ENCODE measurements at places on chromosomes 5 and 9. TPM values are rescaled to one million over a fixed set of nuclear protein-coding genes. Genes with fewer than 3 reads are reported as not detected.

- no peak for DNase-seq
Observed at GRCh38 chr9:80673496-80673895, 1015.9 kb downstream of the TLE1 start.

- no peak for DNase-seq
Observed at GRCh38 chr5:16757989-16758501, 141.2 kb upstream of the RETREG1 start.

- DNase-seq: no peak
Observed at GRCh38 chr9:4009006-4009511, 290.8 kb downstream of the GLIS3 start.

GRCh38 chr9:18666986-18667772 is 193.2 kb downstream of the ADAMTSL1 start:
- DNase-seq: no peak

DNA sequence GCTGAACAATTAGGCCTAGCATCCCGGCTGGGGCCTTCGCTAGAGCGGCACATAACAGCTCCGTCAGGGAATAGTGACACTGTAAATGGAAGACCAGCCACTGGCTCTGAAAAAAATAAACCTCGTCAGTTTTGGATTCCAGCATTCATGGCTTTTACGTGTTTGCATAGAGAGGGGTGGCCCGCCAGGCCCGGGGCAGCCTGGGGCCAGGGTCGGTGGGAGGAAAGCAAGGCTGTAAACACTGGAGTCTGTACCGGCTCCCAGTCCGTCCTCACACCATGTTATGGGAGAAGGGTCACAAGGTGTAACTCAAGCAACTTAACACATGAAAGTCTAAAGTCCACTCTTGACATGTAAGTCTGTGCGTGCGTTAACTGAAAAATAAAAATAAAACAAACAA is 11.2 kb downstream of the CCNI2 start:
- no peak for DNase-seq

GRCh38 chr5:98839469-98840383 is 66.3 kb downstream of the RGMB start:
- DNase-seq: peak; percentile 19

DNA sequence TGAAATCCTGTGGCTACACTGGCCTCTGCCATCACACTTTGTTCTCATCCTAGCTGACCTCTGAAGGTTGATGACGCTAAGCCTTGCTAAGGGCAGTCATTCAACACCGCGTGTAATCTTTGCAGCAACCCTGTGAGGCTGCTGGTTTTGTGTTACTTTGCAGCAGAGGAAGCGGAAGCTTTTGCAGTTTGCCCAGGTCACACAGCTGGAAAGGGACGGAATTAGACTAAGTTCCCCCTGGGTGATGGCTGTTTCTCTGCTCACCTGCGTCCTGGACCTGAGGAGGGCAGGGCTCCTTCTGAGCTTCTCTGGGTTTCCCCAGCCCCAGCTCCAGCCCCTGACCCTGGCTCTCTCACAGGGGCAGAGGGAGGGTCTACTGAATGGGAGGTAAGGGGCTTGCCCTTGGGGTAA is 7.3 kb upstream of the SLC25A51 start:
- DNase-seq: no peak

DNA sequence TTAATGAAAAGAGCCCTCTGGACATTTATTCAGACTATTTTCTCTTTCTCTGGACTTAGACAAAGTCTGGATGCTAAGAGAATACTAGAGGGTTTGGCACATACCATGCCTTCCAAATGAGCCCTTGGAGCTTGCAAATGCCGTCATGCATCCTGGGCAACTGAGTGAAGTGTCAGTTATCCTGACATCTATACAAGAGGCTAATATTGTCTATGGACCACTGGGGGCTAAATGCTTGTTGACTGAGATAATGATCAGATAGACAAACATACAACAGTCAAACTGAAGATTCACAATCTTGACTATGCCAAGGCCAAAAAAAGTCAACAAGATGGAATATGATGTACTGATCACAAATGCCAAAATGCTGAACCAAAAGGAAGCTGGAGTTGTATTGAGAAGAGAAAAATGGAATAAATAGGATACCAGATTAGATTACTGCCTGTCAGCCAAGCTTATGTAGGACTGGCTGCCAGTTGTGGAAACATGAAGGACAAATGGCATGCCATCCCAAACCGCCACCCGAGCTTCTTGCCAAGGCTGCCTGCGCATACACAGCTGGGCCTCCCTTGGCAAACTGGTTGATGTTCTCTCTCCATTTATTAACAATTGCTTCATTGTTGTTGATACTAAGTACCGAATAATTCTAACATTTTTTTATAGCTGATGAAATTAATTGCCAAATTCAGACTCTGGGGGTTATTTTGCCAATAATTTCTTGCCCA is 240.1 kb upstream of the GRAMD2B start:
- DNase-seq: no peak

- DNase-seq: no peak
Observed at GRCh38 chr9:19379283-19379682, 753 bp downstream of the RPS6 start.

GRCh38 chr5:3103262-3103811 is 351.9 kb upstream of the IRX2 start:
- DNase-seq: no peak

DNA sequence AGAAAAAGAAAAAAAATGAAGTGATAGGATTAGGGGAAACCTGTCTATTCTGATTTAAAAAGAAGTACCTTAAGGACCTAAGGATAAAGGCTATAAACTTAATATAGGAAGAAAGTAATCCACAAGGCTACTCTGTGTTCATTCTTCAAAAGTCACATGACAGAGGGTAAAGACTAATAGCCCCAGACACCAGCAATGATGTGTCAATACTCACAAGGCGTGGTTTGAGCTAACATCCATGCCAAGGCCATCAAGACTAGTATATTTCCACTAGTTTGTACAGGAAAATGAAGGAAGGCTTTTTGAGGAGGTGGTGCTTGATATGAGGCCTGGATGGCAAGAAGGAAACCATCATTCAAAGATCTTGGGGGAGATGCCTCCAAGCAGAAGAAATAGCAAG is 49.7 kb upstream of the TEX48 start:
- DNase-seq: no peak

- no peak for DNase-seq
Observed at GRCh38 chr5:82820188-82820587, 257.0 kb downstream of the TMEM167A start.

GRCh38 chr5:90112033-90112692 is 297.4 kb downstream of the CETN3 start:
- DNase-seq: no peak

DNA sequence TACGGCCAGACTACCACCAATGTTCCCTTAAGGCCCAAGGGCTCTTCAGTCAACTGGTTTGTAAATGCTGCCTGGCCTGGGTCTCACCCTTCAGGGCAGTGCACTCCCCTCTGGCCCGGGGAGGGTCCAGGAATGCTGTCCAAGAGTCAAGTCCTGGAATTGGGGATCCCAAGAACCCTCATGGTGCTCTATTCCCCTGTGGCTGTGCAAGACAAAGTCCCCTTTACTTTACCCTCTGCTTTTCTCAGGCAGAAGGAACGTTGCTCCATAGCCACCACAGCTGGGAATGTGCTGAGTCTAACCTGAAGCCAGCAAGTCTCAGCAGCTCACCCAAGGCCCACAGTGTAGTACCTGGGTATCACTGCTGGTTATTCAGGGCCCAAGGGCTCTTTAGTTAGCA is 51.3 kb upstream of the CRHBP start:
- DNase-seq: no peak

- no peak for DNase-seq
Observed at GRCh38 chr5:36613771-36614656, 7.6 kb downstream of the SLC1A3 start.

GRCh38 chr9:72477930-72478518 is 43.4 kb upstream of the TMC1 start:
- no peak for DNase-seq

DNA sequence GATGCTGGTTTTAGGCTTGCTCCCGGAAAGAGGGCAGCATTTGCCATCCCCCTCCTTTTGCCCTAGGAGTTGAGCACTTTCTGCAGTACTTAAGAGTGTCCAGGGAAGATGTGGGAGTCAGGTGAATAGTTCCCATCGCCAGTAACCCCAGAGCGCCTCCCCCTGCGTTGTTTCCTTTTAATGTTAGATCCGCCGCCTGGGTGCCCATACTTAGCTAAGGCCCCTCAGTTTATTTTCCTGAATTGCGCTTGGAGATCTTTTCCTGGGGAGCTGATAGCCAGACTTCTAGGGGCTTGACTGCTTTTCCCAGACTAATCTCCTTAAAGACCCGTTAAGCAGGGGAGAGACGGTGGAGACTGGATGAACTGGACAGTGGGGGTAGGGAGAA is 377 bp upstream of the PCDHAC2 start:
- no peak for DNase-seq

GRCh38 chr5:115072266-115073064 is 97.2 kb downstream of the TRIM36 start:
- DNase-seq: no peak

DNA sequence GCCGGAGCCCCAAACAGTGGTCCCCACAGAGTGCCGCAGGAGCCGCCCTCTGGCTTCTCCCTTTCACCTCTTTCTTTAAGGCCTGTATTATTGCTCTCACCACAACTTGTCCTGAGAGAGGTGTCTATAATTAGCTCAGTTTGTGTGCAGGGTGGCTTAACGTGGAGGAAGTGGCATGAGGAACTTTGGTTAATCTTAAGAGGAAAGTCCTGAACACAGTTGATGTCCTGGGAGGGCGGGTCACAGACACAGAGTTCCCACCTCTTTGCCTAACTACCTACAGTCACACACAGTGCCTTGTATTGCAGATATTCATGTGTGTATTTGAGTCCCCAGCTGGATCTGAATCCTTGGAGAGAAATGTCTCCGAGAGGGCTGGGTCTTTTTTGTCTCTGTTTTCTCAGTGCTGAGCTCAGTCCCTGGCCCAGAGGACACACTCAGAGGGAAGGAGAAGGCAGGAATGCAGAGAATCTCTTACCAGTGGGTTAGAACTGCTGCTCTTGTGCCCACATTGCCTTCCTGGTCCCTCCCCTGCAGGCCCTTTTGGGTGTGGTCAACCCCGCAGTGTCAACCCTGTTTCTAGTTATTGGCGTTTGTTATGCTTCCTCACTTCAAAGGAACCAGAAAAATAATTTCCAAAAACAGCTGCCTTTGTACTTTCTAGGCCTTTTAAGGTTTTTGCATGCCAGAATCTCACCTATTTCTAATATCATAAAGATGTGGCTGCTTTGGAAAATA is 392.5 kb downstream of the KDM4C start:
- peak; percentile 10 for DNase-seq

DNA sequence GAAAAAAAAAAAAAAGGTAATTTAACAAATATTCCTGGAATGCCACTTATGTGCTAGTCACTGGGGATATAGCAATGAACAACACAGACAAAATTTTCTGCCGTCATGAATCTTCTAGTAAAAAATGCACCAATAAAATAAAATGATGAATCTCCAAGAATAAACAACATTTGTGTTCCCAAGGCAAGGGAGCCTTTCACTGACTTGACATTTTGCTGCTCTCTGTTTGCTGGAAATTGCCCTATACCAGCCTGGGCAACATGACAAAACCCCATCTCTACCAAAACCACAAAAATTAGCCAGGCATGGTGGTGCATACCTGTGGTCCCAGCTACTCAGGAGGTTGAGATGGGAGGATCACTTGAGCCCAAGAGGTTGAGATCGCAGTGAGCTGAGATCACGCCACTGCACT is 64.5 kb upstream of the ERBIN start:
- no peak for DNase-seq

DNA sequence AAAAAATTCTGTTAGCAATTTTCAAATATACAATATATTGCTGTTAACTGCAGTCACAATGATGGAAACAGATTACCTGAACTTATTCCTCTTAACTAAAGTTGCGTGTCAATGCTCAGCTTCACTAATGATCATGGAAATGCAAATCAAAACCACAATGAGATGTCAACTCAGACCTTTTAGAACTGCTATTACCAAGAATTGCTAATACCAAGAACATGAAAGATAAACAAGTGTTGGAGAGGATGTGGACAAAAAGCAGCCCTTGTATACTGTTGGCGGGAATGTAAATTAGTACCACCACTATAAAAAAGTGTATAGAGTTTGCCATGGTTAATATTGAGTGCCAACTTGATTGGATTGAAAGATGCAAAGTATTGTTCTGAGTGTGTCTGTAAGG is 1409.7 kb upstream of the CDH18 start:
- DNase-seq: no peak

DNA sequence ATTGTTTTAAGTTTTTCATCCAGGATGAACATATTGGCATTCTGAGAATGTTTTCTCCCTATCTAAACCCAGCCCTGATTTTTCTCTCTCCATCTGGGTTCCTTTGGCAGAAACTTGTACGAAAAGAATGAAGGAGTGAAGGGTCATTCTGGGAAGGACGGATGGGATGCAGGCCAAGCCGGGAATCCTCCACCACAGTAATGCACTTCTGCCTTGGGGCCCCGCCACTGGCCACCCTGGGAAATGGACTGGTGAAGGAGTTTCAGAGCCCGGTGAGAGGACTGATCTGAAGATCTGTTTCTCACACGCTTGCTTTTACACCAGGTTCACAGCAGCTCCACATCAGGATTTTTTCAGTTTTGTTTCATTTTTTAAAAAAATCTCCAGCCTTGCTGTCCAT is 554.8 kb downstream of the BNC2 start:
- DNase-seq: no peak

GRCh38 chr5:4023091-4023752 is 427.6 kb downstream of the IRX1 start:
- DNase-seq: no peak

- DNase-seq: no peak
Observed at GRCh38 chr5:158320178-158320674, 461.3 kb upstream of the CLINT1 start.

DNA sequence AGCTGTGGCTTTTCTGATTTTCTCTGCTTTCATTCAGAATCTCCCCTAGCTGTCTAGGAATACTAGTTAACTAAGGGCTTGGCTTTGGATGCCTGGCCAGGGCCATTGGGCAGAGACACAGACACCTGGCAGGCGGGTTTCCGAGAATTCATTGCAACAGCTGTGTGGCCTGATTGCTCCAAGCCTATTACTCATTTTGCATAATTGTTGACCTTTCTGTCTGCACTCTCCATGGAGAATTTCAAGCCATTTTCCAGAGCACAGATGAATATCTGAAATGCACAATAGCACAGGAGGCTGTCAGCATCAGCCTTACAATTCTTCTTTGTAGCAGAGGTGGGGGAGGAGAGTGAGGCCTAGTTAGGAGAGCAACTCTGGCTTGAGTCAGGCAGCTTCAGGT is 310.5 kb downstream of the DMAC1 start:
- no peak for DNase-seq

DNA sequence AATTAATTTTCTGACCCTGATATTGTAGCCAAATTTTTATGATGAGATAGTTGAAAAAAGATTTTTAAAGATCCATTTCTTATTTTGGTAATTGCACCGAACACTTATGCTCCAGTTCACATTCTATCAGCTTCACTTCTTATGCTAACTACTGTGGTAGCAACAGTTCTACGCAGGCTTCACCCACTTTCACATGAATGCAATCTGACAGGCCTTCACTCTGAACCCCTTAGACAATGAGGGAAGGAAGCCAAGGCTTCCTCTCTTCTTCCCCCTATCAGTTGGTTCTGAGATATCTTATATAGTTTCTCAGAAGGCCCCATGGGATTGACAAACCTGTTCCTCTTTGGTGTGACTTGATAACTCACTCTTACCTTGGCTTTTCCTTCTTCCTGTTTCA is 185.8 kb downstream of the CETN3 start:
- DNase-seq: no peak

ARSI gene
- total RNA-seq: under 0.01 TPM

ANKDD1B gene
- total RNA-seq: under 0.01 TPM

PAXX gene
- total RNA-seq: 16.7 TPM

ANKRD20A1 gene
- 0.54 TPM for total RNA-seq

STC2 gene
- 0.27 TPM for total RNA-seq

PDE6A gene
- under 0.01 TPM for total RNA-seq

TPRN gene
- 3.0 TPM for total RNA-seq

PRSS3 gene
- 0.27 TPM for total RNA-seq

PCDHA13 gene
- not detected for total RNA-seq

NTRK2 gene
- total RNA-seq: under 0.01 TPM

APBB3 gene
- 35.5 TPM for total RNA-seq
